Neuronal stem cell (in vitro differentiated cells): ENCODE measurements at places on chromosomes 2 and 18.

DNA sequence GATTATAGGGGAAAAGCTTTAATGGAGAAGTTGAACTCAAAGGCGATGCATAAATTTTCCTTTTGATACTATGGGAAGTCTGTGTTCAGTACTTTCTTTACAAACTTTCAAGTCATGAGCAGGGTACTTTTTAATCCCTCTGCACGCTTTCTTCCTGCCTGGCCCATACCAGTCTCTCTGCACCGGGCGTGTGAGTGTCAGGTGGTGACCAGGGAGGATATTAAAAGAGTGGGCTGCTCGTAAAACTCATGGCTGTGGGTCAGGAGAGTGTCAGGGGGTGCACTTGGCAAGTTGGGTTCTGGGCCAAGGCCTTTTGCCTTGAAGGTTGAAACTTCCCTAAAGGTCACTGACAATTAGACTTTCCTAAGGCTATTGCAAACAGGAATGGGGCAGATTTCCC lies 367.8 kb downstream of the GPD2 start:
- no peak for DNase-seq

DNA sequence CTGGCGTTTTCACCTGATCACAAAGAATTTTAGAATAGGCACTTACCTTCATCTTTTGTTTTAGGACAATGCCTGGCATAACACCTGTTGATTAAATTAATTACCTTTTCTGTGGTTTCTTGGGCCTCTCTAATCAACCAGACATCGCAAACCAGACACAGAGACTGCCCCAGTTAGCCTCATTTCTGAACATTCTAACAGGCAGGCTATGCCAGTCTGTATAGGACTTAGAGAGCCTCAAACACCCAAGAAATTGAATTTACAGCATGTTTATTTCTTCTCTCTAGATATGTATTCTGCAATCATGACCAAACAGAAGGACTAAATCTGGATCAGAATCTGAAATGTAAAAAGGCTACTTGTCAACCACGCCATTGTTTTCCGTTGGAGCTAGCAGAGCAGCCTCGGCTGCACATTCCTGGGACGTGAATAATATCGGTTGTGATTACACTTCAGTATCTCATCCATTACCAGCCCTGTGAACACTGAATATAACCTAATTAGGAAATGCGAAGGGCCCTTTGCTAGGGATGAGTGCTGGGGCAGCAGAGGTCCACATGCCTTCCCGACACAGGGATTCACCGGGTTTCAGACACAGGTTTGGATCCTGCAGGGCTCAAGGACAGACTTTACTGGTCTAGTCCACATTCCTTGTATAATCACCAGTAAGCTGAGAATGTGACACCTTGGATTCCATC lies 17.5 kb upstream of the CDC42EP3 start:
- no peak for DNase-seq

- DNase-seq: no peak
Observed at GRCh38 chr2:116911540-116911939, 903.0 kb upstream of the DDX18 start.

DNA sequence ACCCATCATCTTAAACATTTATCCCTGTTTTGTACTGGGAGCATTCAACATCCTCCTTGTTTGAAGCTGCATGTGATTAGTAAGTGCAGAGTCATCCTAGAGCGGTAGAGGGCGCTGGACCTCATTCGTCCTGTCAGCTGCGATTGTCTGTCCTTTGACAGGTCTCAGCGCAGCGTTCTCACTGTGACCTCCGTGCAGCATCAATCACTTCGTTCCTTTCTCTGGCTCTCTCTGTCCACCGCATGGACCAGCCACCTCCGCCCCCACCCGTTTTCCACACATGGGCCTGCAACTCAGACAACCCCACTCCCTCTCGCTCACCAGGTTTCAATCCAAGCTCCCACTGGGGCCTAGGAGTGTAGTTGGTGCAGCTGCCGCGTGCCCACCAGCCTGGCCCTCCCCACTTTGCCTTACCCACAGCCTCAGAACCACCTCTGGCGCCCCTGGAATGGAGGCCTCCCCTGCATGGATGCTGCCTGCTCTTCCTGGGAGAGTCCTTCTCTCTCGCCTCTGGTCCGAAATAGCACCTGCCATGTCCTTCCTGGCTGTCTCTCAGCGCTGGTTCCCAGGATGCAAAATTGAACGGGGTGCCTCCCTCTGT lies 90.5 kb downstream of the NDUFA10 start:
- peak; percentile 79 for DNase-seq

DNA sequence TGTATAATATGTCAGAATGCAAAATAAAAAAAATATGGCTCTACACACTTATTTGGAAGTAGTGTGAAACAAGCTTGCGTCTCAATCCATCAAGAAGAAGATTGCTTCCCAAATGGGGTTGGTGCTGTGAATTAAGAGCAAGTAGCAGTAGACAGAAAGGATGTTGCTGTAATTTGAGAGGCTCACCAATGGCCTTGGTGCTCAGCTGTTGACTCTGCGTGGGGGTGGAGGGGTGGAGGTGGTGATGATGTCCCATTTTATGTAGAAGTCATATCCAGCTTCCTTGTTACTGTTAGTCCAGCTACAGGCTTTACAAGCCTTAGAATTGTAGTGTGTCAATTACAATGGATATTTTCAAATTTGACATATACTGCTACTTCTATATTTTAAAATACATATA lies 223.4 kb upstream of the RND3 start:
- no peak for DNase-seq

- no peak for DNase-seq
Observed at GRCh38 chr2:1979569-1979968, 235.3 kb upstream of the PXDN start.

GRCh38 chr2:213429516-213429915 lies 145.3 kb downstream of the SPAG16 start:
- no peak for DNase-seq

- no peak for DNase-seq
Observed at GRCh38 chr2:105237045-105237765, 4.3 kb upstream of the GPR45 start.

GRCh38 chr2:220460257-220460985 lies 833.0 kb downstream of the SLC4A3 start:
- no peak for DNase-seq

- DNase-seq: no peak
Observed at GRCh38 chr2:156221703-156222102, 110.8 kb downstream of the NR4A2 start.

- DNase-seq: no peak
Observed at GRCh38 chr2:107684421-107684820, 142.3 kb upstream of the RGPD4 start.

GRCh38 chr18:55522011-55522410 lies 66.0 kb downstream of the TCF4 start:
- DNase-seq: no peak

GRCh38 chr18:77993188-77993981 lies 743.7 kb downstream of the GALR1 start:
- no peak for DNase-seq

DNA sequence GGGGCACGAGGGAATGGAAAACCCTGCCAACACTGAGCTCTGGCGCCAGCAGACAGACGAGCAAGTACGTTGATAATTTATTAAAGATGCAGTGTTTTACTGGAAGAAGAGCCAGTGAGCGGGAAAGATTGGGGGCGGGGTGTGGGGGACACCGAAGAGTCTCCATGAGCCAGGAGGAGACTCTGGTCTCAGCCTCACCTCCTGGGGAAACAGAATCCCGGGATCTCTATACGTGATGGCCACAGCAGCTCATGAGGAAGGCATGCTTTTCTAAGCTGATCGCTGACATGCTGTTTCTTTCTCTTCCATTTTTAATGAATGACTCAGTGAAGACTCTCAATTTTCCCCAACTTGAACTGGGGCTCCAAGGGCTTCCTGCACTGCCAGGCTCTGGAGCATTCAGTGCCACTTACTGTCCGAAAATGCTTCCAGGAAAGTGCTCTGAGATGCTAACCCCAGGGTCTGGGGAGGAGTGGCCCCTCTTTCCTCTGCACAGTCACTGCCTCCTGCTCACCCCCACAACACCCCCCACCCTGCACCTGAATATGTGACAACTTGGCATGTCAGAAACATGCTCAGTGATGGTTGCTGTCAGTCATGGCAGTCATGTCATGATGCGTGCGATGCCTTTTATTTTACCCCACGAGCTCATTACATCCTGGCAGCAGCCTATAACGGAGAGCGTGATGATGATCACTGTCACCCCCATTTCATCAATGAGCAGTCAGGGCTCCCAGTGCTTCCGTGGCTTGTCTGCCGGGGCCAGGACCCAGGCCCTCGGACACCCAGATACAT lies 164.2 kb upstream of the CAPN13 start:
- DNase-seq: no peak

DNA sequence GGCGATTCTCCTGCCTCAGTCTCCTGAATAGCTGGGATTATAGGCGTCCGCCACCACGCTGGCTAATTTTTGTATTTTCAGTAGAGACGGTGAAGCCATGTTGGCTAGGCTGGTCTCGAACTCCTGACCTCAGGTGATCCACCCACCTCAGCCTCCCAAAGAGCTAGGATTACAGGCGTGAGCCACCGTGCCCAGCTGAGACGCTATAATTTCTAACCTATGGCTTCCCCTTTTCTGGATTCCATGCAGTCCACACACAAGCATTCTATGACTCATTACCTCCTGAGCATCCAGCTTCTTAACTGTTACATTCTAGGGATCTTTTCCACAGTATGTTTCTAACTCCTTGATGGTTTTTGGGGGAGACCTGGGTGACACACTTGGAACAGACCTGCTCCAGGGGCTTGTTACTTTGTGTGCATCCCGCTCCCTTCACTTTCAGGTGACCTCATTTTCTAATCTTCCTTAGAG lies 11.8 kb upstream of the KCMF1 start:
- DNase-seq: no peak

DNA sequence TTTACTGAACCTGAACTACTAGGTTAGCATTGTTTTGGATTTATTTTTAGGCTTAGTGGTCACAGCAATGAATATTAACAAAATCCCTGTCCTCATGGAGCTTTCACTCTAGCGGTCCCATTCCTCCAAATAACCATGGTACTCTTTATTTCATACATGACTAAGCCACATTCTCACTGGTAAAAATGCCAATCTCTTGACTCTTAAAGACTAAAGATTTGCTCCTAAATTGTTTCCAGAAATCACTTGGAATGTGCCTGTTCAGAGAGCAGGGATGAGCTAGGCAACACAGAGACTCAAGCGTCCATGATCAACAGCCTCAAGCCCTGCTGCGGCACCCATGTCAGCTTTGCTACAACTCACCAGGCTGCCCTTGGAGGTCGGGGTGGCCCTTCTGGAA lies 13.5 kb downstream of the LMAN1 start:
- DNase-seq: no peak

DNA sequence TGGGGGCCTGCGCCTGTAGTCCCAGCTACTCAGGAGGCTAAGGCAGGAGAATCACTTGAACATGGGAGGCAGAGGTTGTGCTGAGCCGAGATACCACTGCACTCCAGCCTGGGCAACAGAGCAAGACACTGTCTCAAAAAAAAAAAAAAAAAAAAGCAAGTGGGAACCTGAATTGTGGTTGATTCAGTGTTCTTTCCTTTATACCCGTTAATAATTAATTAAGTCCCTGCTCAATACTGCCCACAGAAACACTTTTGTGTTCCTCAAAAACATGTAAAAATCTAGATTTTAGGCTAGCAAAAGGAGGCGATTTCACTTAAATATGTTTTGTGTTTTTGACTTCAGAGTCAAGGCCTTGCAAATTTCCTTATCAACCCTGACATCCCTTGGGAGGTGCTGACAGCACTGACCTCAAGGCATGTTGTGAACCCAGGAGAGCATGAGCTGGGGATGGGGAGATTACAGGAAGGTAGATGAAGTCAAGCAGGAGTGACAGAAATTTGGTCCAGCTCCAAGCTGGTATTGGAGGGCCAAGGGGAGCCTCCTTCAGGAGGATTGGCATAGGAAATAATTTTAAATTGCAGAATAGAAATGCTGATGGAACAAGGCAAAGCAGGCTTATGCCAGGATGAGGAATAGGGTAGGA lies 89.0 kb upstream of the PNPT1 start:
- DNase-seq: no peak

GRCh38 chr2:238401551-238401950 lies 25.2 kb upstream of the ASB1 start:
- DNase-seq: no peak

- DNase-seq: no peak
Observed at GRCh38 chr2:235725016-235725489, 231.2 kb downstream of the AGAP1 start.

DNA sequence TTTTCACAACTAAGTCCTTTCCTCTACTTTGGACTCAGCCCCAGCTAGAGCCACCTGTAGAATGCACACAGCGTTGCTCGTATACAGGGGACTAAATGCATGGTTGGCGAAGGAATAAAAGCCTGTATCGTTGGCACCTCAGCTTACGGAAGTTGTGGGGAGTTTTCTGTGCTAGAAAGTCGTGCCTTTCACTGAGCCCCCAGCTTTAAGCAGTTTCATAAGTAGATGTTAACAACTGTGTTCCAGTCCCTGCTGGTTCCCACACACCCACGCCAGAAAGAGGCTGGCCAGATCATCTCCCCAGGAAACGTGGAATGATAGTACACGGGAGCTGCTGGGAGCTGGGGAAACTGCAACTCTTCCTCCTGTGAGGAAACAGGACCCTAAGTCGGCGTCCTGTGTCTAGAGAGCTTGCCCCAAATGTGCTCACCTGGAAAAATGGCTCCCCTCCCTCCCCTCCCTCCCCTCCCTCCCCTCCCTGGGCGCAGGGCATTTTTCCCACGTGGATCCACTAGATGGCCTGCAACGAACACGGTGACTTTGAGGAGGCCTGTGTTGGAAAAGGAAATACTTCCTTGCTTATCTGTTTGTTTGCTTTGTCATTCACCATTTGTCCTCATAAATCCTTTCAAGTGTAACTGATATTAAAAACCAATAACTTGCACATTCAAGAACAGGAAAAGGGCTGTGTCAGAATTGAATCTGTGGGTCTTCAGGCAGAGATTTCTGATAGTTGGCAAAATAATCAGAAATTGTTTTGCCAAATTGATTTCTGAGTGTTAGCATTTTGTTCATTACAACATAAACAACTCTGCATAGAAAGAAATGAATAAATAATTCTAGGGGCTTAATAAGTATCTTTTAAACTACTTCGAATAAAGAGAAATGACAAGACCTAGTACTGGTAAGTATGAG lies 43.9 kb upstream of the RFX8 start:
- DNase-seq: peak; percentile 11

- no peak for DNase-seq
Observed at GRCh38 chr2:156486147-156486546, 50.0 kb downstream of the GPD2 start.

DNA sequence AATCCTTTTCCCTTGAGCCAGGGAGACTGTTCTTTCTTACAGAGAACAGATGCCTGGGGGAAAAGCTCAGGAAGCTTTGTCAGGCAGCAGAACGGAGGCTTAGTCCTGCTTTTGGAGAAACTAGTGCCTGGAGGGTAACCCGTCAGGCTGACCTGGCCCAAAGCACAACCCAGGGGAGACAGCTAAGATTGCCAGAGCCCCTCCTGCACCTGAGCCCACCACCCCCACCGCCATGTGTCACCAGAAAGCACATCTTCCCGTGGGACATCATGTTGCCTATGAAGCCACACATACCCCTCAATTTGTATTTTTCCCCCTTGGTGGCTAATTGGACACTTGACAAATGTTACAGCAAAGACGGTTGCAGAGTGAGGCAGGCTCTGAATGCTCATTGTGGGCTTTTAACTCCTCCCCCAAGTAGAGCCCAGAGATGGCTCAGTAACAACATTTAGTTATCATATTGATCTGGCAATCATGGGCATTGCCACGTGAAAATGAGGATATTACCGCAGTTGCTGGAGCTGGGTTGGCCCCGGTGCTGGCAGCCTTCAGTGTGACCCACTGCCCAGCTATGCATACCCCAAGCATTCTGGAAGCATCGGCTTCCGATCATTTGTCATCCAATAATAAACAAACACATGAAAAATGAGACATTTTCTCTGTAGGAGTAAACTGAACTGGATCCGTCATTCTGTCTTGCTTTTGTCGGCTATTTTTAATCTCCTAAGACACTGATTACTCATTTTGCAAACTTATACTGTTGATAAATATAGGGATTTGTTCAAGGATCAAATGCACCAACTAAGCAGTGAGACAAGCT lies 229.5 kb downstream of the ATAD2B start:
- no peak for DNase-seq
